Neural crest cell (in vitro differentiated cells): ENCODE measurements at places on chromosomes 3 and 15.

DNA sequence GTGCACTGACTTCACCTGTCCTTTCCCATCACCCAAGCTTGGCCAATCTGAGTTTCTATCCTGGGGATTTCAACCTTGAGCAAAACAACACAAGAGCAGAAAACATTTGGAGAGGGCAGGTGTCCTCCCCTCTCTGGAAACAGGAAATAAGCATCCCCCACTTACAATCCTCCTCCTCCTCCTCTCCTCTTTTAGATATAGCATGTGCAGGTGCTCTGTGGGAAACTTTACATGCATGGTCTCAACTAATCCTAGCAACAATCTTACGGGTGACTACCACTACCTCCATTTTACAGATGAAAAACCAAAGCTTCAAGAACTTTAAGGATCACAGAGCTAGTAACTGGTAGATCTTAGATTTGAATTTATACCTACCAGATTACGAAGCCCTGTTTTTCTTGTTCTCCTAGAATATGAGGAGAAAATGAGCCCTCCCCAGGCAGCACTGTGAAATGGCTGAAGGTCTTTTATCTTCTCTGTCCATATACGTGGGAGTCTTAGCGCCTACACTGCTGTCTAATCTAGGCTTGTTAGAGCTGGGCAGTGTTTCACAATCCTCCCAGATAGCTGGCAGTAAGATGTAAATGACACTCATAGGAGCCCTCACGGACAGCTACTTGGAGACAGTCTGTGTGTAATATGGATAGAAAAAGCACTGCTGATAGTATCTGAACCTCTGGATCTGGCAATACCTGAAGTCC, 301.2 kb upstream of the PROK2 start:
- no peak for DNase-seq

DNA sequence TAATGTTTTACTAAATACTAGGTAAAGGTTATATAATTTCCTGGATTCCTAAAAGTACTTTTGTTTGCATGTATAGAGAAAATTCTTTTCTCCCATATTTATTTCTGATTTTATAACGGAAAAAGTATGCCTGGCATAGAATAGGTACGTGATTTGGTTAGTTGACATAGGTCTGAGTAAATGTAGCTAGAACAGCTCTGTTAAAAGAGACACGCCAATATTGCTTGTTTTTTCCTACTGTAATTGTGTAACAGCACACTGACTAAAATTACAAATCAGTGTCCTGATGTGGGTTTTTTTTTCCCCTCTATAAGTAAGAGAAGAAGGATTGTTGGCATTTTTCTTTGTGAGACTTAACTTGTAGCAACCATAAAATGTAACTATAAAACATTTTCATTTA, 26.7 kb downstream of the KLHL24 start:
- DNase-seq = no peak

DNA sequence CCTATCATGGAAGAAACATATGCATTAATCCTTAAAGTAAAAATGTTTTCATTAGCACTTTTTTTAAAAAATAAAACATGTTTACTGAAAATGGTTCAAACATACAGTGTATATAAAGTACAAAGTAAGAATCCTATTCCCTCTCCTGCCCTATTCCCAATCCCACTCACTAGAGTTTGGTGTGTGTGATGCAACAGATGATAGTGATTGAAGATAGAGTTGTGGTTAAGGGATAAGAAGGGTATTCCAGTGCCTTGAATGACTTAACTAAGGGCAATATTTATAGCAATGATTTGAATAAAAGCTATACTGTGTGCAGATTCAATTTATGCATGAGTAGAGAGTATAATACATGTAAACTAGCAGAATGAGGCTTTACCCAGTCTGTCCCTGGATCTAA, 18.1 kb downstream of the ZNF280D start:
- no peak for DNase-seq

DNA sequence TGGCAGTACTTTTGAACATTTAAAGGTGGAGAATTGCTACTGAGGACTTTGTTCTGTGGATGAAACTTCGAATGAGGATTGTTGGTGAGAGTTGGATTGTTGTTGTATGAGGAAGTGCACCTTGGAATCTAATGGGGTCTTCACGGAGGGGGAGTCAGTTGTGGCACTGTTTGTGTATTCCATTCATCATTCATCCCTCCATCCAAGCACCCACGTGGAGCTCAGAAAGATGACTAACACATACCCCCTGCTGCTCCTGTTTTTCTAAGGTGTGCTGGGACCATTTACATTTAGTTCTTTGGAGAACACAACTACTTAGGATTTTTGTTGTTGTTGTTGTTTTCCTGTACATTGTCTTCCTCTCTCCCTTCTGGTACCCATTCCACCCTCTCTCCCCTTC, 122.6 kb downstream of the IGF1R start:
- no peak for DNase-seq

- no peak for DNase-seq
These were observed 16.0 kb downstream of the C15orf62 start for GRCh38 chr15:40785814-40786213.

DNA sequence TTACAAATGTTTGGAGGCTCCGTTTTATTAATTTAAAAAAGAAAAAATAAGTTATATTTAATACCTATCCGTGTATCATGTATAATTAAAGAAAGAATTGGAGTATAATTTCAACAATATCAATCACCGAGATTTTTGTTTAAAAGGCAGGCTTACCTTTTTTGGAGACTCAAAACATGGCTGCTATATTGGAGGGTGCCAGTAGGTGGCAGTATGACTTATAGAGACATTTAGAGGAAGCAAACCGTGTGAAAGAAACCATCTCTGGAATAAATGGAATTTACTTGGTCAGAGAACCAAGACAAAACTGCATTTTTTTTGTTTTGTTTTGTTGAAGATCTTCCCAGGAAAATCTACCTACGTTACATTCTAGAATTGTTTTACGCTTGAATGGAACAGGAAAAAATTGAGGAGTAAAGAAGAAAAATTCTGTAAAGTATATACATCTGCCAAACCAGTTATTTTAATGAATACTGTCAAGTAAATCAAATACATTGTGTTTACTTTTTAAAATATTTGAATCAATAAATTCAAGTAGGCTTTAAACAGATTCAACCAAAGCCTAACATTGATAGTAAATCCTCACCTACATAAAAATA, 802.6 kb upstream of the ALCAM start:
- peak; percentile 31 for DNase-seq

- no peak for DNase-seq
These were observed 64.4 kb downstream of the LINGO1 start for GRCh38 chr15:77568014-77568972.

- no peak for DNase-seq
These were observed 95.8 kb upstream of the GOLGA8J start for GRCh38 chr15:29986946-29987345.

DNA sequence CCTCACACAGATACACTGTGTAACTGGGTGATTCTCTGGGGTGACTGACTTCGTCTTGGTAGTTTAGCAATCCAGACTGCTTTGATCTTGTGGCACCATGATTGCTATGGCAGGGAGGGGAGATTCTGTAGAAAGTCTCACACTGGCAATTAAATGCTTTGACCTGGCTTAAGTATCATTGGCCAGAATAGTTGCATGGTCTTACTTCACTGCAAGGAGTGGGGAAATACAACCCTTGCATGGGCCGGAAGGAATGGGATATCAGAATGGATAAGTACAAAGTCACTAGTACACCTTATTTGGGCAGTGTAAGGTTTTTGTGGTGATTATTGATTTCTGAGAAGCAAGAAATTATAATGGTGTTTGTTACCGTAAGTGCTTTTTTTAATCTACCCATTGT, 153.8 kb downstream of the UBE2E2 start:
- DNase-seq = no peak

GRCh38 chr15:22979238-22980188, 655 bp downstream of the CYFIP1 start:
- DNase-seq = peak; percentile 50

DNA sequence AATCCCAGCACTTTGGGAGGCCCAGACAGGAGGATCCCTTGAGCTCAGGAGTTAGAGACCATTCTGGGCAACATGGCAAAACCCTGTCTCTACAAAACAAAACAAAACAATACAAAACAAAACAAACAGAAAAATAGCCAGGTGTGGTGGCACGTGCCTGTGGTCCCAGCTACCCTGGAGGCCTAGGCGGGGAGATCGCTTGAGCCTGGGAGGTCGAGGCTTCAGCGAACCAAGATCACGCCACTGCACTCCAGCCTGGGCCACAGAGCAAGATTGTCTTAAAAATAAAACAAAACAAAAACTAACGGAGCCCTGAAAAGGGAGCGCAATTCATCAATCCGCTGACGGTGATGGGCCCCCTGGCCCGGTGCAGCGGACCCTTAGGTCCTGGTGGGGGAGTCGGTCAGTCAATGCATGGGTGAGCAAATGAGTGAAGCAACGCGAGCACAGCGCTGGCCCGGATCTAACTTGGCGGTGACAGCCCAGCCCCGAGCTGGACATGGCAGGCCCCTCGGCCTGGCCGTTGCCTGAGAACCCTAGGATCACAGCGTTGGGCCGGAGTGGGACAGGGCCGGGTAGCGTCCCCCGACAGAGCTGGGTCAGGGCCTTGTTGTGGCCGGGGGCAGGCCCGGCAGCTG, 52.4 kb upstream of the BLM start:
- DNase-seq = no peak

GRCh38 chr3:187777331-187777941, 32.2 kb upstream of the BCL6 start:
- DNase-seq = no peak

DNA sequence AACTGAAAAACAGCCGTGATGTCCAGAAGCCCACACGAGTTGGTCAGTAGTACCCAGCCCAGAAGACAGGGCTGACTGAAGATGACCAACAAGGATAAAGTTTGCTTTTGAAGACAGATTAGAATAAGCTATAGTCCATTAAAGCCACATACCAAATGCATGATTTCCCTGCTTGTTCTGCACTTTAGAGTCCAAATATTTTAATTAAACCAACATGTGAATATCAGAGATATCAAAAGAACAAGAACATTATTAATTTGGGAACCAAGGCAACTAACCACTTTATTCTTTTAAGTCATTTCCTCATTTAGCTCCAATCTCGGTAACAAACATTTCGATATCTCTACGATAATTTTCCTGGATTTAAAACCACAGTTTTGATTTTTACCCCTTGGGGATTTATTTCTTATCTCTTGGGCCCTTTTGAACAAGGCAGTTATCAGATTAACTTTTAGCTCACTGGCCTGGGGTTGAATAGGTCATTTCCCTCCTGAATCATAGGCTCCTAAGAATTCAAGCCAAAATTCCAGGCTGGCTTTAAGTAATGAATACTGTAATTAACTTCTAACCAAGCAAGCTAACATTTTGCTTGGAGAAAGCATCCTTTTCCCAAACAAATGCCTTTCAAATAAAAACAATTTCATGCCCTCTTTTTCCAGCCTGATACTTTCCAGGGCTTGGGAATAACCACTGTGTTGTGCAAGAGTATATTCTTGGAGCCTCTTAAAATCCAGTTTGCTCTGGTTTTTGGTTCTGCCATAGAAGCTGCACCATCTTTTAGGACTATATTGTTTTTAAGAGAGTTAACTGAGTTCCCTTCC, 102.9 kb upstream of the NR2E3 start:
- no peak for DNase-seq
